ENCODE measurements at places on chromosomes 7 and 10.

GRCh38 chr10:76719006-76719405, 918.6 kb downstream of the KCNMA1 start:
- DNase-seq = no peak

DNA sequence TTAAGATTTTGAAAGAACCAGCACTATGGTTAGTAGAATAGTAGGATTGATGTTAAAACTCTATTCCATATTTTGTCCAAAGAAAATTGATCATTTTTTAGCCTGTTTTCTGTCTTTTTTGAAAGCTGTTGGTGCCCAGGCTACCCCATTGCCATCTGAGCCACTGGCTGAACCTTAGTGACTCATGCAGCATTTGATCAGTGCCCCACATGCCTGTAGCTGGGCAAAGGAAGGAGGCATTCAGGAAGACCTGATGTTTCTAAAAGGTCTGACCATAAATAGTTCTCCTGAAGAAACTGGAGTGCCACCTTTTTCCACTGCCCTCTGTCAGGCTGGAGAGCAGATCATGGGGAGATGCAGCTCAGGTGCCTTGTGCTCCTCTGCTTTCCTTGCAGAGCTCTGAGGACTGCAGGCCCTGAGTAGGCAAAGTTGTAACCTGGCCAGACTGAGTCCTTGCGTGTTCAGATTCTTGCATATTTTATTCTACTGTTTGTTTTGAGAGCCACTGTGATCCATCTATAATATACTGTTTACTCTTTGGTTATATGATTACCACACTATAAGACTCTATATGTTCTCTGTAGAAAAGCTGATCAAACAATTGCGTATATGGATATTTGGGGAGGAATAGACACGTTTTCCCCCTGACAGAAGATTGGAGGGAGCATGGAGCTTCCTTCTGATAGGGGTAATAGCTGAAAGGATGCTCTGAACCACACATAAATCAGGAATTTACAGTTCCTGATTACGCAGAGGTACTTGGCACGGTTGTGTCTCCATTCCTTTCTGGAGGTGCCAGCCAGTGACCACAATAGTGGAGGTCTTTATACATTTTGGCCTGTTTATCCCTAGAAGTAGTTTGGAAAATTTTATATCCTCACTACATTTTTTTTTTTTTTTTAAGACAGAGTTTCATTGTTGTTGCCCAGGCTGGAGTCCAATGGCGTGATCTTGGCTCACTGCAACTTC, 48.9 kb upstream of the GJD4 start:
- DNase-seq = no peak

- DNase-seq = no peak
These were observed 432.0 kb downstream of the PCDH15 start for GRCh38 chr10:54368984-54369383.

GRCh38 chr10:77104459-77104980, 533.1 kb downstream of the KCNMA1 start:
- no peak for DNase-seq

DNA sequence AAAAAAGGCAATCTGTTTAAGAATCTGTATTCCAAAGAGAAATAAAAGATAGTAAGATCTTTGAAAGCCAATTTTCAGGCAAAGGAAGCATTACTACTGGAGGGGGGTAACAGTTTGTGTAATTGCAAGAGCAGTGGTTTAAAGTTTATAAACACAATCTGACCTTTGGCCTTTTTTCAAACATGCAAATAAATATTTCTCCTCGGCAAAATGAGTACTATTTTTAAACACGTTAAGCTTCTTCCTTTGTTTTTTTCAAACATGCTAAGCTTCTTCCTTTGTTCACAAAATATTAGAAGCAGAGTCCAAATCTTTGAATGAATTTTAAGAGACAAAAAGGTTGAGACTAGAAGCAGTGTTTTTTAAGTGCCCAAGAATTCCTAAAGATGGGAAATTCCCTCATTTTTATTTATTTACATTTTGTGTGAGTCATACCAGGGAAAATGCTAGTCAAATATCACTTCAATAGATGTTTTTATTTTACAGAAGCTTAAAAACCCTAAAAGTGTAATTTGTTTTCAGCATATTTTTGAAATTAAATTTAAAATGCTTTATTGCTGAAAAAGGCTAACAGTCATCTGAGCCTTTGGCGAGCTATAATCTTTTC, 229.3 kb downstream of the GPR37 start:
- DNase-seq = no peak
